ENCODE measurements at places on chromosomes 3 and 15.

DNA sequence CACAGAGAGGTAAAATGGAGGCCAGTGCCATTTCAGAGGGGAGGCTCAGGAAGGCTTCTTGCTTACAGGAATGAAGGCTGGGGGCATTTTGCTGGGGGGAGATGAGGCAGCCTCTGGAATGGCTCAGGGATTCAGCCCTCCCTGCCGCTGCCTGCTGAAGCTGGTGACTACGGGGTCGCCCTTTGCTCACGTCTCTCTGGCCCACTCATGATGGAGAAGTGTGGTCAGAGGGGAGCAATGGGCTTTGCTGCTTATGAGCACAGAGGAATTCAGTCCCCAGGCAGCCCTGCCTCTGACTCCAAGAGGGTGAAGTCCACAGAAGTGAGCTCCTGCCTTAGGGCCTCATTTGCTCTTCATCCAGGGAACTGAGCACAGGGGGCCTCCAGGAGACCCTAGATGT is 39.9 kb downstream of the MESD start:
- DNase-seq: no peak

DNA sequence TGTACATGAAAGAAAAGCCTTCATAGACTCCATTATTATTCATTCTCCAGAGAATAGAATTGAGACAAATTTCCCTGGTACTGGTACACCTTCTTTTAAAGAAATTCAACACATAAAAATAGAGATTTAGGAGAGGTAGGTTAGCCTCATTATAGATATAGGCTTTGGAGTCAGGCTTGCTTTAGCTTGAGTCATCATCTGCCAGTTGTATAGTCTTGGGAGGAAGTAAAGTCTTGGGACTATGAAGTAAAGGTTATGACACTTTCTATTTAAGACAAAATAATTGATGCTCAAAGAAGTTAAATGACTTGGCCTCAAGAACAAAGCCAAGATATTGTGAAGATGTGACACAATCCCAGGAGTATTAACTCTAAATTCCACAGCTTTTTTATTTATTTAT is 4.3 kb downstream of the HRG start:
- no peak for DNase-seq

DNA sequence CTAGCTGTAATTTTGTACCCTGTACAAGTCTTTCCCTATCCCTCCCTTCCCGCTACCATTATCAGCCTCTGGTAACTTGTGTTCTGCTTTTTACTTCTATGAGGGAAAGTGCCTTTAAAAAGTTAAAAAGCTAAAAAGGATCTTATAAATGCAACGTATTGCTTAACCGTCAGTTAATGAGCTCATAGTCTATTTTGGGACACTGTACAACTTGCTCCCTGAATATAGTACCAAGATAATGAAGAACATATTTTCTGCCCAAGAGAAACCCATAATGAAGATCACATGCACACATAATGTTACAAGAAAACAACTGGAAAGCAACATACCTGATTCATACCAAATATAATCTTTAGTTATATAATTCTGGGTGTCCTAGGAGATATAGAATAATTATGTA is 22.6 kb downstream of the ZIC1 start:
- DNase-seq: peak; percentile 63

DNA sequence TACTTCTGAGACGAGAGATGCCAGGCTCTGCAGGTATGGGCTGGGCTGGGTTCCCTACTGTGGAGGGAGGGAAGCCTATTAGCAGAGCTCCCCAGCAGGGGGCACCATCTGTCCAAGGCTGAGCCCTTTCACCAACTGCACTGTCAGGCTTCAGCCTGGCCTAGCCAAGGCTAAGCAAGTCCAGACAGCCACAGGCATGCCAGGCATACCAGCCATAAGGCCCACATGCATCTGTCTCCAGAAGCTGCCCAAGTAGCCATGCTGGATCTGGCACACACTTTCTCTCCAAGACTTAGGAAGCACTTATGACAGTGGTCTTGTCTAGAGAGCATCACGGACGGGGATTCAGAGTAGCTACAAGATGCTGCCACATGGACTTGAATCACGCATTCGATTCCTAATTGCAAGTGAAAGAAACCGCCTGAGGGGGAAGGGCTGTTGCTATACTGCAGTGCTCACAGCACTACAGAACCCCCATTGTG is 28.3 kb downstream of the RUVBL1 start:
- peak; percentile 64 for DNase-seq

DNA sequence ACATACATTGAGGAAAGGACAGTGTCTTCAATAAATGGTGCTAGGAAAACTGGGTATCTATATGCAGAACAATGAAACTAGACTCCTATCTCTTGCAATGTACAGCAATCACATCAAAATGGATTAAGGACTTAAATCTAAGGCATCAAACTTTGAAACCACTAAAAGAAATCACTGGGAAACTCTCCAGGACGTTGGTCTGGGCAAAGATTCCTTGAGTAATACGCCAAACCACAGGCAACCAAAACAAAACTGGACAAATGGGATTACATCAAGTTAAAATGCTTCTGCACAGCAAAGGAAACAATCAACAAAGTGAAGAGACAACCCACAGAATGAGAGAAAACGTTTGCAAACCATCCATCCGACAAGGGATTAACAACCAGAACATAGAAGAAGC is 14.5 kb downstream of the LAMP3 start:
- peak; percentile 52 for DNase-seq

GRCh38 chr3:119810018-119810435 is 28.1 kb downstream of the NR1I2 start:
- DNase-seq: no peak

GRCh38 chr3:37347941-37348340 is 173.6 kb upstream of the LRRFIP2 start:
- DNase-seq: no peak

DNA sequence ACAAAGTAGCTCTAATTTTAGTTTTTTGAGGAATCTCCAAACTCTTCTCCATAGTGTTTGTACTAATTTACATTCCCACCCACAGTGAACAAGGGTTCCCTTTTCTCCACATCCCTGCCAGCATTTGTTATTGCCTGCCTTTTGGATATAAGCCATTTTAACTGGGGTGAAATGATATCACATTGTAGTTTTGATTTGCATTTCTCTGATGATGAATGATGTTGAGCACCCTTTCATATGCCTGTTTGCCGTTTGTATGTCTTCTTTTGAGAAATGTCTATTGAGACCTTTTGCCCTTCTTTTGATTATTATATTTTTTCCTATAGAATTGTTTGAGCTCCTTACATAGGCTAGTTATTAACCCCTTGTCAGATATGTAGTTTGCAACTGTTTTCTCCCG is 239.9 kb upstream of the TPM1 start:
- no peak for DNase-seq

DNA sequence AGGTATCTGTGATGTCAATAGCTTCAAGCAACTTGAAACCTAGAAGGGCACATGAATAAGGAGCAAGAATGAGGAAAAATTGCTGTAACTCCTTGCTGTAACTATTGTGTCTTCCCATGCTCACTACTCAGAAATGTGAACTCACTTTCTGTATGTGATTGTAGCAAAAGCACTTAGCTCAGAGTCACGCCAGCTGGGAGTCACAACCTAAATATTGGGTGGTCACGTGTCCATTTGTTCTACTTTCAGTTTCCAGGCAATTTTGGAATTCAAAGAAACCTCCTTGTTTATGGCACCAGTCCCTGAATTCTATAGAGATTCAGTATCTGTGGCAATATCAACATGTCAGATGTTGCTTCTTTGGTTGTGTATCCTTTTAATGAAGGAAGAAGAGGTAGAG is 241.6 kb upstream of the AZI2 start:
- no peak for DNase-seq

DNA sequence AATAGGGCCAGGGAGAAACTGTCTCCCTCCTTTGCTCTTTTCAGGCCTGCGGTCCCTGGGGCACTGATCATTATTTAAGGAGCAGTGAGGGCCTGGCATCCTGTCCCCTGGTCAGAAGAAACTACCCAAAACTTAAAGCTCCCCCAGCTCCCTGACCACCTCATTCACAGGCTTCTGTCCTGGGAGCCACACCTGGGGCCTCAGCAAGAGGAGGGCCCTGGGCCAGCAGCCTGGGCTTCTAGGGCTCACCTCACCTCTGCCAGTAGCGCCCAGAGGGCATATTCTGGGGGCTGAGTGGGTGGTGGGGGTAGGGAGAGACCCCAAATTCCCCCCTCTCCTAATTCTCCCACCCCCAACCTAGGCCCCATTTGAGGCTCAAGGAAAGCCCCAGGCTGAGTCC is 4.7 kb upstream of the GRM2 start:
- DNase-seq: no peak

GRCh38 chr3:63395960-63396359 is 117.9 kb downstream of the SYNPR start:
- DNase-seq: no peak

GRCh38 chr3:48623851-48624547 is 2.4 kb upstream of the TMEM89 start:
- DNase-seq: no peak

GRCh38 chr3:165805946-165806561 is 31.2 kb downstream of the BCHE start:
- no peak for DNase-seq

GRCh38 chr3:197002701-197003454 is 26.7 kb downstream of the MELTF start:
- DNase-seq: peak; percentile 40

DNA sequence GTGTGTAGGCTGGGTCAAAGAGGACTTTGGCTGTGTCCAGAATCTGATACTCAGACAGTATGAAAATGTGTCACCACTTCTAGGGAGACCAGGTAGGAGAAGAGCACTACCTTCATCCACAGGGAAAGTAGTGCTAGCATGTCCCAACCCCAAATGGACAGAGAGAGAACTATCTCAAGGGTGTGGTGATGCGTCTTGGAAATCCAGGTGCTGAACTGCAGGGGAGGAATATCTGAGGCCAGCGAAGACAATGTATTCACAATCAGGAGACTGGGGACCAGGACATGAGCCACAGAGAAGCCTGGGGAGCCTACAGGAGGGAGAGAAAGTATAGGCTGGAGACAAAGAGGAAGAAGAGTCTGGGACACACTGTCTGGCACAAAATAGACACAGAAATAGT is 152.0 kb upstream of the WNT5A start:
- no peak for DNase-seq

DNA sequence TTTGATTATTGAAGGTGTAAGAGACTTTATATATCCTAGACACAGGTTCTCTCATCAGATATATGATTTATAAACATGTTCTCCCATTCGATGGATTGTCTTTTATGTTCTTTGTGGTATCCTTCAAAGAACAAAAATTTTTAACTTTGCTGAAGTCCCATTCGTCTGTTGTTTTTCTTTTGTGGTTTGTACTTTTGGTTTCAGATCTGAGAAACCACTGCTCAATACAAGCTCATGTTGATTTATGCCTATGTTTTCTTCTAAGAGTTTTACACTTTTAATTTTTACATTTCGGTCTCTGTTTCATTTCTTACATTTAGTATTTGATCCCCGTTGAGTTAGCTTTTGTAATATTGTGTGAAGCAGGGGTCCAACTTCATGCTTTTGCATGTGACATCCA is 103.3 kb upstream of the SPRED1 start:
- no peak for DNase-seq

DNA sequence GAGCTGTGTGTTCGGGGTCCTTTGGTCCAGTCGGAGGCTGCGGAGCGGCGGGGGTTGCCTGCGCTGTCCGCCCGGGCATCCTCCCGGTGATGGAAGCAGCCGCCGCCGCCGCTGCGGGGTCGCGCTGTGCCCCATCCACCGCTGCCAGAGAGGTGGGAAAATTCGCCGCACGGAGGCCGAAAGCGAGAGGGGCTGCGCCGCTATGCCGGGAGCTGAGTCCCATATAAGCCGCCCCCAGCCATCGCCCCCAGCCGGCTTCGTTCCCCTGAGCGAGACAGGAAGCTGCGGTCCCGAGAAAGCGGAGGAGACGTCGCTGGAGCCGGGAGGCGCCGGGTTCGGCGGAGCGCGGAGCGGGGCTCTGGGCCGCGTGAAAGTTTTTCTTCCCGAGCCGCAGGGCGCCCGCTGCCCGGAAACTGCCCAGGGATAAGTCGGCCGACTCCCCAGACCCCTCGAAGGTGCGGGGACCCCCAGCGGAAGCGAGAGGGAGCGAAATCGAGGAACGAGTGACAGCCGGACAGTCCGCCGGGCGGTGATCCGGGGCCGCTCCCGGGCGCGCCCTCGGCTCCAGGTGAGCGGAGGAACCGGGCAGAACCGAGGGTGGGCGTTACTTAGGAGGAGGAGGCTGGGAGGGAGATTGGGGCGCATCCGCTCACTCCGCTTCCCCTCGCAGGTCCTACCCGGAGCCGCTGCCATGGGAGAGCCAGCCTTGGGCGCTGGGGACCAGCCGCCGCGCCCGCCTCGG is 574 bp downstream of the CHST2 start:
- DNase-seq: no peak

- no peak for DNase-seq
Measured at GRCh38 chr3:37605572-37606153, 256.0 kb upstream of the CTDSPL start.

DNA sequence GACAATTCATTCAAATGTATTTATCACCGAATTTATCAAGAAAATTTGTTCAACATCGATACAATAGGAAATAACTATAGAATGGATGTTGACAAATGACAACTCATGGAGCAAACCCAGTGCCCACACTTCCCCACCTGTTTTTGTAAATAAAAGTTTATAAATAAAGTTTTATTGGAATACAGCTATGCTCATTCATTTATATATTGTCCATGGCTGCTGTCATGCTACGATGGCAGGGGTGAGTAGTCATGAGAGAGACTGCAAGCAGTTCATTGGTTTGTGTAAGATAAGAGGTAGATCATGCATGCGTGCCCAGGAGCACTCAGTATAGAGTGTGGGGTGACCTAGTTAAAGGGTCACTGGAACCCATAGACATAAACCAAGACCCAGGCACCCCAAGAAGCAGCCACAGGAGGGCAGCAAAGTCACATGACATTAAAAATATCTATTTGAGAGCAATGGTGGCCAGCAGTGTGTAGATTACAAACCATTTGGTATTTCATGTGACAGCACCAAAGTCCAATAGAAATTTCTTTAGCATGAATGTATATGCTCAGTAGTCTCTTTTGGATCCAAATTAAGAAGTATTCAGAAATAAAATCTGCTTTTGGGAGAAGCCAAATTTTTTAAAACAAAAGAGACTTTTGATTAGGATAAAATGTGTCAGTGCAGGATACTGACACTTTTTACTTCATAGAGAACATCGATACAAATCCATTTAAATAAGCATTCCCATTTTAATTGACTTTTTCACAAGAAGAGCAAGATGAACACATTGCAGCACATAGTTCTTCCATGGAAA is 794.8 kb downstream of the MCTP2 start:
- peak; percentile 25 for DNase-seq

- DNase-seq: no peak
Measured at GRCh38 chr15:93288728-93289294, 199.8 kb upstream of the RGMA start.

- DNase-seq: no peak
Measured at GRCh38 chr15:66907826-66908743, 157.3 kb upstream of the SMAD3 start.
